Activated CD4-positive, alpha-beta T cell treated with anti-CD3 and anti-CD28 coated beads, Interleukin-10, Interleukin-2, amounts not matched to agents 100 ng/mL and 50 ng/mL, durations not matched to agents 16 hours and 8 hours (primary cell): ENCODE measurements at places on chromosomes 5 and 9.

DNA sequence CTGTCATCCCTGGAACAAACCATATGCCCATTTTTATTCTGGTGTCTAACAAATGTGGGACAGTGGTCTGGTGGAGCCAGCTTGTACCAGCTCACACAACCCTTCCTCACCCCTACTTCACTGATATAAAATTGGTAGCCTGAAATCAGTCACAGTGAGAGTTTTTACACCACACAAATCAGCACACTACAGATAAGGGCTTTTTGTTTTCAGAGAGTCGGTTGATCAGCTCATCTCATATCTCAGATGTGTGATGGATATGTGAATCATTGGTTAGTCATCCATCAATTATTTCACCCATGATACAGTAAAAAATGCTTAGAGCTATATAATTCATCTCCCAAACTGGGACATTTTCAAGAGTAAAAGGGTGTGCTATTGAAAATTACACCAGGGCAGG is 529.2 kb downstream of the EBF1 start:
- no peak for DNase-seq

- DNase-seq, result no peak
Observed at GRCh38 chr5:67147760-67148159, 48.8 kb downstream of the CD180 start.

DNA sequence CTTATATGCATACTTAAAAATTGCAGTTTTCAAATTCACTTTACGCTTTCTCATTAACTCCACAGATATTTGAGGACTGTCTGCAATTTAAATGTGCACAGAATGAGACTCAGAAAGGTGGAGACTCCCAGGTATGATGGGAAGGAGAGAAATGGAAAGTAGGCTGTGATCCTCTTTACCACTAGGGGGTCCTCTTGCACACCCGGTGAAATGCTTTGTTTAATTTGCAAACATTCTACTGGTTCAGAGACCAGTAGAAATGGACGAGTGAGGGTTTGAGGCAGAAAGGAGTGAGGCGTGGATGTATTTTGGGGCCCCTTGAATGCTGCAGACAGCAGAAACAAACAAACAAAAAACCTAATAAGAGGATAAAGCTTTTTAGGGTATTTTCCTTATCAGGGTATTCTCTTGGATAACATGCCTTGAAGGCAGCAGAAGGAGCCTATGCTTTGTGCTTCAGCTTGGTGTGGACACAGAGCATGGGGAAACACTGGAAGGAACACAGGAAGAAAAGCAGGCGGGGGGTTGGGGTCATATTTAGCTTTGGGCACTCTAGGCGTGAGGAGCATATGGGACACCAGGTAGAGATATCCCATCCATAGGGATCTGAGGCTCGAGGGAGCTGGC is 410.1 kb downstream of the DMRT2 start:
- peak; percentile 51 for DNase-seq

- DNase-seq, result no peak
Observed at GRCh38 chr5:27171761-27172261, 133.4 kb upstream of the CDH9 start.

- DNase-seq, result no peak
Observed at GRCh38 chr9:127144670-127145445, 22.4 kb upstream of the ANGPTL2 start.

DNA sequence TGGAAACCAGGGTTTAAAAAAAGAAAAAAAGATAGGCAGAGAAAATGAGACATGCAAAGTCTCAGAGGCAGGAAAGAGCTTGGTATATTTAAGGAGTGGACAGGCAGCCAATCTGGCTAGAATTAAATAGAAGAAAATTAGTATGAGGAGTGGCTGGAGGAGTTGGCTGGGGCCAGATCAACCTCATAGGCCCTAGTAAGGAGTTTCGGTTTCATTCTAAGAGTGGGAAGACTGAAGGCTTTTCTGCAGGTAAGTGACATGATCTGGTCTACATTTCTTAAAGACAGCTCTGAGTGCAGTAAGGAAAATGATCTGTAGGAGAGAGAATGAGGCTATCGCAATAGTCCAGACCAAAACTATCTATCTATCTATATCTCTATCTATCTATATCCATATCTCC is 27.5 kb downstream of the ADRB2 start:
- no peak for DNase-seq

DNA sequence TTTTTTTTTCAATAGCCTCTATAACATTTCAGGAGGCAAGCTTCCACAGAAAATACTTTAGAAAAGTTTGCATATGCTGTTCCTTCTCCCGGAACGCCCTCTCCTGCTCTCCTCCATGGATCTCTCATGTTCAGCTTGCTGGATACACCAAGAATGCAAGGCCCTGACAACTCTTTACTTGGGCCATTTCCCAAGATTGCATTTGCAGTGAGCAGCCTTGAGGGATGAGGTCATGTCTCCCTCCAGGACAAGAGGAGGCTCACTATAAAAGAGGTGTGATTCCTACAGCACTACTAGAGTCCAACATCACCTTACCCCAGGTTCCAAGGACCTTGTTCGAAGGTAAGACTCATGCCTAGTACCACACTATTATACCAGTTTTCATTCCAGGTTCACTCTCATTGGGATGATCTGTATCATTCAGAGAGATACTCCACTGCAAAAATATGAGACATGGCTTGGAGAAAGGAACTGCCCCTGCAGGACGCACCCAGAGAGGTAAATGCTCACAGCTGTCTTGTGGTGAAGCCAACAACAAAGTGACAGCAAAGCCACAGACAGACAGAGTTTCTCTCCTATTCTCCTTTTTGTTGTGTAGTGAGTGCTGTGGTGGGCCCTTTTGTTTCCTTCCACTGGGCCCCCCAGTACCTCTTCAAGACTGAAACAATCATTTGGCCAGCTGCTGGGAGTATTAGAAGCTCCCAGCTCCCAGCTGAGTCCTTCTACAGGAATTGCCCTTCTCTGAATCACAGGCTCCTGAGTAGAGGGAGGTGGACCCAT is 151.7 kb upstream of the ZNF366 start:
- no peak for DNase-seq

GRCh38 chr9:29775491-29775890 is 2202.2 kb upstream of the C9orf72 start:
- DNase-seq, result no peak

GRCh38 chr5:93415819-93416218 is 165.2 kb downstream of the NR2F1-AS1 start:
- DNase-seq, result no peak

- no peak for DNase-seq
Observed at GRCh38 chr5:76941442-76941841, 11.4 kb upstream of the CRHBP start.

DNA sequence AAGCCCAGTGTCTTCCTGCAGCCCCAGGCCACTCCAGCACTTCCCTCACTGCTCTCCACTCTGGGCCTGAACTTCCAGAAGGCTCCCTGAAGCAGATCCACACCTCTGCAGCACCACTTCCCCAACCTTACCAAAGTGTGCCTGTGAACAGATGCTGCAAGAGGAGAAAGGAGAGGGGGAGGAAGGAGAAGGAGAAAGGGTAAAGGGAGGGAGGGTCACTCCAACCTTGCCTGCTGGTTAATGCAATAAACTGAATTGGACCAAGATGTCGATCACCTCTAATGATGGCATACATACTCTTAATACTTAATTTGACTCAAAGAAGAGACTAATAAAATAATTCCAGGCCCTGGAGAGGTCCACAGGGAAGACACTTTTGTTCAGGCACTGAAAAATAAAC is 77.2 kb upstream of the RAI14 start:
- no peak for DNase-seq

GRCh38 chr5:1319436-1320256 is 24.8 kb upstream of the TERT start:
- DNase-seq, result no peak

DNA sequence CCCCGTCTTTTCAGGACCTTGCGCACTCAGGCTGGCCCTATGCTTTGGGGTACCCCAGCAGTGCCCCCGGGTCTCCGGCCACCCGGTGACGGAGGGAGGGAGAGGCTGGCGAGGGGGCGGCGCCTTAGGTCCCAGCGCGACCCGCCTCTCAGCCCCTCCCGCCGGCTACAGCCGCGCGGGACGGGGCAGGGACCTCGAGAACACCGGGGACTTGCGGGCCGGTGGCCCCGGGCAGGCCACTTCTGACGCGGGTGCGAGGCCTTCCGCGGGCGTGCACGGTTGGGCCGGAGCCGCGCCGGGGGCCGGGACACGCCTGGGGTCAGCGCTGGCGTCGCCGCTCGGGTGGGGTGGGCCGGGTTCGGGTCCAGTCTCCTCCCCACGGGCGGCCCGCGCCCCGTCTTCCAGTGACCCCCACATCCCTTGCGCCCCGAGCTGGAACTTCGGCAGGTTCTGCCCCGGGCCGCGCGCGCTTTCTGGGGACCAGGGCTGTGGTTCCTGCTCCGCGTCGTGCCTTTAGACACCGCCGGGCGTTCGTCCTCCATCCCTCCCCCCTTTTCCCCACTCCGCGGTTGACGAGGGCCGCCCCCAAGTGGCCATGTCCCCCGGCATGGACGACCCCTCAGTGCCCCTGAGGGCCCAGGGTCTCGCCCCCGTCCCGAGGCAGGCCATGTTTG is 3.8 kb upstream of the SQSTM1 start:
- no peak for DNase-seq

DNA sequence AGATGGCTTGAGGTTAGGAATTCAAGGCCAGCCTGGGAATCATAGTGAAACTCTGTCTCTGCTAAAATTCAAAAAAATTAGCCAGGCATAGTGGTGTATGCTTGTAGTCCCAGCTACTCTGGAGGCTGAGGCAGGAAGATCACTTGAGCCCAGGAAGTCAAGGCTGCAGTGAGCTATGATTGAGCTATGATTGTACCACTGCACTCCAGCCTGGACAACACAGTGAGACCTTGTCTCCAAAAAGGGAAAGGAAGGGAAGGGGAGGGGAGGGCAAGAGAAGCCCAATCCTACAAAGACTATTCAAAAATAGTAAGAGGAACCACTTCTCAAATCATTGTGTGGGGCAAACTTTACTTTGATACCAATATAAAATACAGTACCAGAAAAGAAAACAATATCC is 11.2 kb downstream of the SEMA4D start:
- no peak for DNase-seq

GRCh38 chr5:137733006-137733405 is 2.9 kb downstream of the KLHL3 start:
- DNase-seq, result no peak

- DNase-seq, result no peak
Observed at GRCh38 chr5:64210866-64211265, 45.2 kb downstream of the RNF180 start.

DNA sequence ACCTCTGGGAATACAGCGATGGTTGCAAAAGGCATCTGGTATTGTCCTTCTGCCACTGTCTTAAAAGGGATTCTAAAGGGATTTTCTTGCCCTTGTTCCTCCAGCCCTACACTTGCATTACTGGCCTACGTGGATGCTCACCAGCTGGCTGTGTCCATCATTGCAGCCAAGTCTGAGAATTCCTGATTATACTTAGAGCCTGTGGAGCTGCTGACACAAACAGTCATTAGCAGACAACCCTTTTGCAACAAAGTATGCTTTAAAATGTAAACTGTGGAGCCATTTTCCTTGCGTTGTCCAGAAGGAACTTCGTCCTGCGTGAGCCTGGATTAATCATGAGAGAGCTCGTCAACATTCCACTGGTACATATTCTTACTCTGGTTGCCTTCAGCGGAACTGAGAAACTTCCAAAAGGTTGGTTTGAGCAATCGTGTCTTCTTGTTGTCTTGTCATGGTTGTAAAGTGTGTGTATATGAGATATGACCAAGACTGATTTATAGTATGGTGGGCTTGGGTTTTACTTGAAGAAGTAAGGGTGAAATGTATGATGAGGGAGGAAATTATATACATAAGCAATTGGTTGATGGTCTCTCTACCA is at the start of gene MUSK:
TSS of gene MUSK (plus strand) at position 222 of the 598 bp plus-strand sequence. CDS start at position 336, 114 bp downstream.
- DNase-seq, result no peak

- DNase-seq, result no peak
Observed at GRCh38 chr5:87836696-87837095, 424.0 kb upstream of the CCNH start.

DNA sequence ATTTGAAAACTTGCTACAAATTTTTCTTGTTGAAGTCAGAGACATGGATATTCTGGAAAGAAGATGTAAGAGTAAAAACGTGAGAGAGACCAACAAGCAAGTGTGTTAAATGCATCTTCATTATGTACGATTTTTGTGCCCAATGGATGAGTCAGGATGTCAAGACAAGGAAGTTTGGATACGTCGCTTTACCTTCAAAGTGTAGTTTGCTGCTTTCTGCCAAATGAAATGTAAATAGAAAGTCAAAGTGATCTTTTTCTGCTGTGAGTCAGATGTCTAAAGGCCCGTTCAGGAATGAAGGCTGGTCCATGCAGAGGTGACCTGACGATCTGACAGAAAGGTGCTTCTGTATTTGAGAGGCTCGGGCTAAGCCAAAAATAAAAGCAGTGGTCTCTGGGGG is 273.1 kb upstream of the PIK3R1 start:
- DNase-seq, result no peak

GRCh38 chr5:140118302-140118936 is 4.5 kb downstream of the PURA start:
- no peak for DNase-seq

DNA sequence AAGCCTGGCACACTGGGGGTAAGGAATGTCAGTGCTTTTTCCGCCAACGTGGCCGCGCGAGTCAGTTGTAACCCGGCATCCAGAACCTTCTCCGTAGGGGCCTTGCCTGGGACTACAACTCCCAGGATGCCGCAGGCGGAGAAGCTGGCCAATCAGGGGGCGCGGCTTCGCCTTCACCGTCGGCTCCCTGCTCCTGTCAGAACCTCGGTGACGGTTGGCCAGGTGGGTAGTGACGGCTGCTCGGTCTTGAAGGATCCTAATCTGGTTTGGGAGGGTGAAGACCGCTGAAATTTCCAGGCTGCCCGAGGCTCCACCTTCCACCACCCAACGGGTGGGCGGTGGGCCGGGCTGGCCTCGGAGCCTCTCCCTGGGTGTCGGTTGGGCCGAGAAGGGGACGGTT is at the start of gene C5orf58:
TSS of gene C5orf58 (plus strand) at position 200 of the 400 bp plus-strand sequence. CDS start 1,992 bp downstream, outside the sequence.
- DNase-seq, result no peak

DNA sequence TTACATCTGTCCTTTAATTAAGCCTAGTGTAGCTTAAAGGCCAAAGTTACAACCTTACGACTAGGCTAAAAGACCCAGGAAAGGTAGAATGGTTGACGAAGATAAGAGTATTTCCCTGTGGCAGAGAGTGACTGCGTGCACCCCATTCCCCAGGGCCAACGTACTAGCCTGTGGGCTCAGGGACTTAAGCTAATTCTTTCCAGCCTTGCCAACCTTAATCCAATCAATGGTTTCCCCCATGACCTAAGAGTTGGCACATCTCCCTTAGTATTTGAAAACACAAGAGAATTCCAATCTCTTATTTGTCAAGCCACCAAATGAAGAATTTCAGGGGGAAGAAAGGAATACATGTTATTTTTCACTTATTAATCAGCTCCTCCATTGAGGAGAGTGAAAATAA is 16.0 kb downstream of the CTNND2 start:
- no peak for DNase-seq

DNA sequence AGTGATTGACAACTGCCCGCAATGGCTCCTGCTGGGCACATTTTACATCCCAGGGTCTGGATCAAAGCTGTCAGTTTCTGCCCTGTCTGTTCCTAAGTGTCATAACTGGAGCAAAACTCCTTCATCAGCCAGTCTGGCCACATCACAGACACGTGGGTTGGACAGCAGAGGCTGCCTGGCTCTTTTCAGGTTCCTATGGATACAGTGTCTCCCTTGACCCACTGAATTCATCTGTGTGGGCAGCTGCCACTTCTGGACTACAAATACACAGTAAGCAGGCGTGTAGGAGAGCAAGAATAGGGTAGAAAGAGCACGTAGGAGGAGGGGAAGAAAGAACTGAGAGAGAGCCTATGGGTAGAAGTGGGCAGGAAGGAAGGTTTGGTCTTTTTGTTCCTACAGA is 238.0 kb downstream of the ENC1 start:
- DNase-seq, result no peak
